Caco-2 (cell line): ENCODE measurements at places on chromosomes 6 and 20.
A peak's percentile ranks its signal among the peaks of the same experiment; 100 is the strongest.

DNA sequence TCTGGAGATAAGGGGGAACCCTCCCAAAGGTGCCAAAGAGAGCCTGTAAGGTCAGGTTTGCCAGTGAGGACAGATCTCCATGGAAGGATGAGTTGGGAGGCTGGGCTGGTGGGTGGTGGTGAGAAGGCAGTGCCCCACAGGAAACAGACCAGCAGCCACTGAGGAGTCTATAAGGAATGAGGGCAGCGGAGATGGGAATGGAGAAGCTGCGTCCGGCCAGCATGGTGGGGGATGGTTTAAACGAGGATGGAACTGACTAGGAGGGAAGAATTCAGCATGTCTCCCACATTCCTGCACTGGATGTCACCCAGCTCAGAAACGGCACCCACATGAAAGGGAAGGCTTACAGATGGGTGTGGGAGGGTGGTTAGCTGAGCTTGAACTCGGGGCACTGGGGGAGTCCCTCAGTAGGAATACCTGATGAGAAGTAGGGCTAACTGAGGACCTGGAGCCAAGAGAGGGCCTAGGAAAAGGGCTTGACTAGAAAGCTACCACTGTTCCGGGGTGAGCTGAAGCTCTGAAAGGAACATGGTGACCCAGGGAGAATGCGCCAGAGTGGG lies 53.2 kb downstream of the FOXA2 start:
- H3K27me3 ChIP-seq, result no peaks in the 10 kb centered on the region
- H3K36me3 ChIP-seq, result no peaks in the 10 kb centered on the region
- DNase-seq, result no peak
- H3K27ac ChIP-seq, result peak overlapping the region; percentile 67

- peaks cover 2% of the 10 kb centered on the region for H3K27me3 ChIP-seq
- no peak for DNase-seq
- no peak overlapping the region for H3K27ac ChIP-seq
- H3K4me3 ChIP-seq, result no peak overlapping the region
- H3K4me1 ChIP-seq, result no peaks in the 10 kb centered on the region
Observed at GRCh38 chr20:43767686-43768474, 41.1 kb upstream of the GTSF1L start.

GRCh38 chr20:49810491-49811190 lies 2.0 kb upstream of the SLC9A8 start:
- H3K4me3 ChIP-seq, result no peak overlapping the region
- DNase-seq, result peak; percentile 47
- H3K4me1 ChIP-seq, result peaks cover 25% of the 10 kb centered on the region
- peak overlapping the region; percentile 45 for H3K27ac ChIP-seq

DNA sequence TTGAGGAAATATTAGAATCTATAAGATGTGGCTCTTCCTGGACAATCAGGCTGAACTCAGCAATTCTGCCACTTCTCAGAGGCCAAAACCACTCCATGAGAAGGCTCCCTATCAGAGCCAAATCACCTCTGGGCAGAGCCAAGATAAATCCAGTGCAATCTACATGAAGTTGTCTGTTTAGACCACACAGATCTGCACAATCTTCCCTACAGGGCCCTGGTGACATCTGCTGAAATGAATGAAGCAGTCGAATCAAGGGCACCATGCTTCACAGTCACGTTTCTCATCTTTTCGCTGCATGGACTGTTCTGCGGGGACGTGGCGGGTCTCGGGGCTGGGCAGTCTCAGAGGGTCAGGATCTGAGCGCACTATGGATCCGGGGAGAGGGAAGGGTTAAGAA lies 60.1 kb upstream of the CD93 start:
- no peak overlapping the region for H3K4me3 ChIP-seq
- no peaks in the 10 kb centered on the region for H3K36me3 ChIP-seq
- H3K27me3 ChIP-seq, result no peaks in the 10 kb centered on the region
- H3K4me1 ChIP-seq, result peaks cover 10% of the 10 kb centered on the region; the same call in 1 of the 2 replicates

DNA sequence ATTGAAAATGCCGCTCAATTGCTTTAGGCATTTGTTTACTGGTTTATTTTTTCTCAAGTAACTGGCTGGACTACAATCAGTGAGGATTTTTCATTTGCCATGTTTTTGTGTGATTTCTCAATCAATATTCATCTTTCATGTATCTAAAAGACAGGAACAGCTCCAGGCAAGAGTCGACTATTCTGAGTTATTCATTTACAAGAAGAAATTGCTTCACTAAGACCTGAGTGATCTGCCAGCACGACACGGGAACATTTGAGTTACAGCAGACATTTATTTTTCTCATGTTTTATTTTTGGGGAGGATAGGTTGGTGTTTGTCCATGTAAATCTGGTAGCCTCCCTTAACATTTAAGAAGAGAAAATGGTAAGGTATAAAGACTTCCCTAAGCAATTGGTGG lies 124.1 kb downstream of the CBLN4 start:
- H3K27ac ChIP-seq, result no peak overlapping the region
- DNase-seq, result no peak
- H3K36me3 ChIP-seq, result no peaks in the 10 kb centered on the region
- H3K4me1 ChIP-seq, result no peaks in the 10 kb centered on the region
- no peaks in the 10 kb centered on the region for H3K27me3 ChIP-seq
- H3K4me3 ChIP-seq, result no peak overlapping the region

DNA sequence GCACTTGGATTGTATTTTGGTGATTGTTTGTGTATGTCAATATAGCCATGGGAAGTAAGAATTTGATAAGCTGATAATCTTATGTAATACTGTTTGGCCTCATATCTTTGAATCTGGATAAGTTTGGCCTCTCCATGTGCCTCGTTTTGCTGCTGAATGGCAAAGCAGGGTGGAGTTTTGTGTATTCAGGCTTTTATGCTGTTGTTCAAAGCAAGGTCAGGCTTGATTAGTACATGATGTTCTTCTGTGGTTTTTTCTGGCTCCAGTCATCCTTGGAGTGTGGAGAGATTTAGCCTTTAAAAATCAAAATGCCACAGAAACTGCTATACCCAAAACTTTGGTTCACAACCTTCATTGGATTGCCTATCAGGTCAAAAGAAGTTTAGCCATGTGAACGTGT lies 728.9 kb upstream of the GJE1 start:
- H3K27me3 ChIP-seq, result no peaks in the 10 kb centered on the region
- H3K4me1 ChIP-seq, result no peaks in the 10 kb centered on the region
- no peak overlapping the region for H3K4me3 ChIP-seq
- no peak overlapping the region for H3K27ac ChIP-seq

- H3K4me1 ChIP-seq, result peaks cover 11% of the 10 kb centered on the region
- H3K27ac ChIP-seq, result peak within 1 kb of the TSS; percentile 23
- DNase-seq, result peak; percentile 57
- no peaks in the 10 kb centered on the region for H3K36me3 ChIP-seq
- H3K27me3 ChIP-seq, result no peaks in the 10 kb centered on the region
- H3K4me3 ChIP-seq, result peak within 1 kb of the TSS; percentile 50
Observed at GRCh38 chr6:35213824-35214756, at the start of gene SCUBE3. Gene SCUBE3 (plus strand): TSS chr6:35213956. CDS start chr6:35214419, 463 bp downstream.

- peaks cover 7% of the 10 kb centered on the region for H3K4me1 ChIP-seq
- no peak overlapping the region for H3K27ac ChIP-seq
- no peak overlapping the region for H3K4me3 ChIP-seq
- H3K36me3 ChIP-seq, result no peaks in the 10 kb centered on the region
- no peaks in the 10 kb centered on the region for H3K27me3 ChIP-seq
- peak; percentile 12 for DNase-seq
Observed at GRCh38 chr6:74870403-74870802, 335.4 kb downstream of the COL12A1 start.

DNA sequence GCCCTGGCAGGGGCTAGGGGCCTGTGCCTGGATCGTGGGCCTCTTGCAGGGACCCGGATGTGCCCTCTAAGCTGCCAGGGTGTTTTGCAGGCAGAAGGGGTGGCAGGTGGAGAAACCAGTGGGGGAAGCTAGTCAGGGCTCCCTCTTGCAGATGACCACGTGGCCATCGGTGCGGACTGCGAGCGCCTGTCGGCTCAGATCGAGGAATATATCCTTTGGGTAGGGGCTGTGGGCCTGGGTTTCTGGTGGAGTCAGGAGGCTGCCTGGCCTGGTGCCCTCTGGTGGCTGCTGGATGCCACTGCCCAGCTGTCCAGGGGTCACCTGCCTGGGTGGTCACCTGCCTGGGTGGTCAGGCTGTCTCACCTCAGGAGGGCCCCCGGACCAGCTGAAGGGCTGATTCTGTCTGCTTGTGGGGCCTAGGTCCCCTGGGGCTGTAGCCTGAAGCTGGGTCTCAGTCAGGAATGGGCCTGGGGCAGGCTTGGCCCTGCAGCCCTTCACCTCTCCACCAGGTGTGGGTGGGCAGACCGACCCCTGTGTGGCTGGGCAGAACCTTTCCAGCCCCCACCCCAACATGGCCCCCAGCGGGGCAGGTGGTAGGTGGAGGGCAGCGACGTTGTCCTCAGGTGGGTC lies 6.7 kb downstream of the TCEA2 start:
- H3K4me3 ChIP-seq, result no peak overlapping the region
- peak; percentile 84 for DNase-seq
- no peak overlapping the region for H3K27ac ChIP-seq
- H3K27me3 ChIP-seq, result no peaks in the 10 kb centered on the region
